Activated T-cell treated with anti-CD3 and anti-CD28 coated beads for 1 hour (primary cell): ENCODE measurements at places on chromosomes 12 and 14.

GRCh38 chr14:100529561-100530031 lies 57.6 kb downstream of the BEGAIN start:
- DNase-seq, result no peak

DNA sequence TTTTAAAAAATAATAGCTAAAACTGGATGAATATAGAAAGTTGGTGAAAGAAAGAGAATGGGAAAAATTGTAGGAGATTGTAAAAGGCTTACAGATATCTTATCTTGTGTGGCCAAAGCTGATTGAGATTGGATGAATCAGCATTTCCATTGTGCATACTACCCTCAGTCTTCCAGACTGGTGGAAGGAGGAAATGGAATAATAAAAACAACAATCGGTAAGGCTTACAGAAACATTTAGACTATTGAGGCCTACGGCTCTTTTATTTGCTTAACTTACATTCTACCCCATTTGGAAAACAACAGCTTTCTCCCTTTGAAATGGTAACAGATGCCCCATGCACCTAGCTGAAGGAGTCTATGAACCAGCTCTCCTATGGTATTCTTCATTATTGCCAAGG lies 129.8 kb downstream of the PTPRB start:
- DNase-seq, result no peak

- no peak for DNase-seq
Observed at GRCh38 chr12:131217024-131217586, 263.4 kb downstream of the ADGRD1 start.

DNA sequence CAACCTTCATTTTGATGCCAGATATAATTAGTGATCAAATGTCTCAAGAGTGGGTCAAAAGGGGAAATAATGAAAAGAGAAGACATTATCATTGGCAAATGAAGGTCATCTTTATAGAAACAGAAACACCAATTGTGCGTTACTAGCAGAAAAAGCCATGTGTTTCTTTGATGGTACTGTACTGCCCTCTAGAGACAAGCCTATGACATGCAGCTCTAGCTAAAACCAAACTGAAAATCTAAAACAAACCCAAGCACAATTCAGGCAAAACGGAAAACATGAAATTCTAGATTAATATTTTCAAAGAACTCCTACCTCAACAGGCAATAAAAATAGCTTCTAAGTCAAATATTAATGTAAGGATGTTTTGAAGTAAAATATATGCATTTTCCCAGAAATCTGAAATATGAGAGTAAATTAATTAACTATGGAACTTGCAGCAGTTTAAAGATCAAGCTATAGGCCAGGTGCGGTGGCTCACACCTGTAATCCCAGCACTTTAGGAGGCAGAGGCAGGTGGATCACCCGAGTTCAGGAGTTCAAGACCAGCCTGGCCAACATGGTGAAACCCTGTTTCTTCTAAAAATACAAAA lies 115.4 kb downstream of the KLHL28 start:
- no peak for DNase-seq

DNA sequence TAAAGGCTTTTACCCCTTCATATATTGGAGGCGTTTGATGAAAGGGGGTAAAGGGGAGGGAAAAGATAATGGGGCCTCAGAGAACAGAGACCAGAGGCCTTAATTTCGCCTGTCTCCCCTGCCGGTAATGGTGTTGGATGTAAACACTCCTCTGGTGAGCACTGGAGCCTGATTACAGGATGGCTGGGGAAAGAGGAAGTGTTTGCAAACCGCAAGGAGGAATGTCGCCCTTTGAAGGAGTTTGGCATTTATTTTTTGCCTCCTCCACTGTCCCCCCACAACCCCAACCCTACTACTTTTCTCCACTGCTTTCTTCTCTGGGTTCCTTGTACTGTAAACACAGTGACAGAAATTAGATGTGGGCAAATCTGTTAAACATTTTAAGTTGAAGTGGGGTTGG lies 211.9 kb upstream of the TBX3 start:
- no peak for DNase-seq

DNA sequence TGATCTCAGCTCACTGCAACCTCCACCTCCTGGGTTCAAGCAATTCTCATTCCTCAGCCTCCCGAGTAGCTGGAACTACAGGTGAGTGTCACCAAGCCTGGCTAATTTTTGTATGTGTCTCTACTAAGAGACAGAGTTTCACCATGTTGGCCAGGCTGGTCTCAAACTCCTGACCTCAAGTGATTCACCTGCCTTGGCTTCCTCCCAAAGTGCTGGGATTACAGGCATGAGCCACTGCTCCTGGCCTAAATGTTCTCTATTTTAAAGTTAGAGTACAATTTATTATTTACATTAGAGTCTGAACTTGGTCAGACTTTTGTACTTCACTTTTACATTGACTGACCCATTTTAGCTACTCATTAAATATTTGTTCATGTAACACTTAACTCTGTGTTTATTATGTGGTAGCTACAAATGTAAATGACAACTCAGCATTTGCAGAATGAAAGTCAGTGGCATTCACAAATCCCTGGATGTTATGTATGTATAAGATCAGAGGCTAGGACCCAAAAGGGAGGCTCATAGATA lies 409.6 kb downstream of the APAF1 start:
- no peak for DNase-seq

- DNase-seq, result no peak
Observed at GRCh38 chr14:75826599-75826998, 155.2 kb downstream of the TGFB3 start.

- DNase-seq, result no peak
Observed at GRCh38 chr12:5456906-5457305, 25.0 kb downstream of the NTF3 start.

GRCh38 chr12:20508359-20508758 lies 140.0 kb downstream of the PDE3A start:
- no peak for DNase-seq

DNA sequence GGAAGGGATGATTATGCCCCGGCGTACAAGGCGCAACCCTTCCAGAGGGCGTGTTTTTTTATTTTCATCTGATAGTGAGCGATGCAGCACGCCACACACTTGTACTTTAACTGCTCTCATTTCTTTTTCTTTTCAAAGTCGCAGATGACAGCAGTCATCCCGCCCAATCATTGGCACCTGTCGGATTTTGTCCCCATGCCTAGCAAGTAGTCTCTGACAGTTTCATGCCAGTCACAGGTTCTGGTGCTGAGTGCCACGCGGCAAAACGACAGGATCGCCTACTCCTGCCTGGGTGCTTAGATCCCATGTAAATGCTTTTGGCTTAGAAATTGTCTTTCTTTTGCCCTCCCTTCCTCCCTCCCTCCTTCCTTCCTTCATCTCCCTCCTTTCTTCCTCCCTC lies 117.7 kb downstream of the GLT1D1 start:
- DNase-seq, result no peak

- DNase-seq, result no peak
Observed at GRCh38 chr12:57156701-57157403, 9.4 kb upstream of the LRP1-AS start.

- DNase-seq, result no peak
Observed at GRCh38 chr12:42761601-42762350, 172.2 kb upstream of the PRICKLE1 start.

DNA sequence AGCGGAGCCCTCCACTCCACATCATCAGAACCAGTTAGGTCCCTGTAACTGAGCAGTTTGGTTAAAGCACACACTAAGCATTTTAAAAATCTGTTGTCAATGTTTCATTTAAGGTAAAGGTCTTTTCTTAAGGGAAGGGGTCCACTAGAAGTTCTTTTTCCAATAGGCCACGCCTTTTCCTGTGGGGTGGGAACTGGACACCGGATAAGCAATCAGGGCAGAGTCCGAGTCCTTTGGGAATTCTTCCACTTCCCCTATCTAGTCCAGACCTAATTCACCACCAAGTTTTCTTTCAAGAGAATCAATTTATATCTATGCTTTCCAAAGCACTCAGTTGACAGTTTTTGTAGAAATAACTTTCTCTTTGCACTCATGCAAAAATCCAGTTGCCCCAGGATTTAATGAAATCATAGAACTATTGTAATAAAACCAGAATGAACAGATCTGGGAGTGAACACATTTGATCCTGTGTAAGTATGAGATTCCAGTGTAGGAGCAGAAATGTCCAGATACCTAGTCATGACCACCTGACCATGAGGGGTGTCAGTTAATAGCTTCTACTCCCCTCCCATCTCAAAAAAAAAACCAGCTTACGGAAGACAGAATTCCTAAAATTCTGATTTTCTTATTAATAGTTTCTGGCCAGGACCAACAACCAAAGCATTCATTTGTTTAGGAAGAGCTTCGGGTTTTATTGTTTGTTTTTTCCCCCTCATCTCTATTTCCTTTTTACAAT lies 11.7 kb downstream of the VPS37B start:
- DNase-seq, result no peak

DNA sequence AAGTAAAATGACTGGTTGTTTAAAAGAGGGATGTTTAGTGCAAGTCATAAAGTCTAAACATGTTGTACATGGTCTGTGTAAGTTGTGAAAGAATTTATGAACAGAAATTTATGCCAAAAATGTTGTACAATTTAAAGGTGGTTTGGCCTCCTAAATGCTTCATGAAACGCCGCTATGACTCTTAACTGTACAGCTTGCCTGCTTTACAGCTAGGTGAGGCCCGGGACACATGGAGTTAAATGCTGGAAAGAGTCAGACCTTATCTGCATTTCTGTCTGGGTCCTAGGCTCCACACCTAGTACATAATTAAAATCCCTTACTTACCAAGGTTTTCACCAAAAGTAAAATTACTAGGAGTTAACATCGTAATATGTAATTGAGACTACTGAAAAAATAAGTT lies 28.4 kb upstream of the B4GALNT1 start:
- DNase-seq, result no peak

GRCh38 chr12:106032623-106032925 lies 106.2 kb downstream of the NUAK1 start:
- DNase-seq, result no peak

DNA sequence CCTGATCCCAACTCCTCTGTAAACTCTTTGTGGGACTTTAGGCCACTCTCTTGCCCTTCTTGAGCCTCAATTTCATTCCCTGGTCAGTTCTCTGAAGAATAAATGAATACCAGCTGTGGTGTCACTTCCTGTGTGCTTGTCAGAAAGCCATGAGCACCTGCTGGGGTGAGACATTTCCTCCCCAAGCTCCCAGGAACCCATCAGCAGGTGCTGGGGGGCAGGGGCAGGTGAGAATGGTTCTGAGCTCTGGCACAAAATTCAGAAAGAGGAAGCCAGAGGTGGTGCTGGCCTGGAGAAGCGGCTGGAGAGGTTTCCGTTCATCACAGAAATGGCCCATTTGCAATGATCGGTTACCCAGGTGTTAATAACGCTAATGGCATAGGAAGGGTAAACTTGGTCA lies 14.9 kb downstream of the LHX5 start:
- DNase-seq, result no peak

DNA sequence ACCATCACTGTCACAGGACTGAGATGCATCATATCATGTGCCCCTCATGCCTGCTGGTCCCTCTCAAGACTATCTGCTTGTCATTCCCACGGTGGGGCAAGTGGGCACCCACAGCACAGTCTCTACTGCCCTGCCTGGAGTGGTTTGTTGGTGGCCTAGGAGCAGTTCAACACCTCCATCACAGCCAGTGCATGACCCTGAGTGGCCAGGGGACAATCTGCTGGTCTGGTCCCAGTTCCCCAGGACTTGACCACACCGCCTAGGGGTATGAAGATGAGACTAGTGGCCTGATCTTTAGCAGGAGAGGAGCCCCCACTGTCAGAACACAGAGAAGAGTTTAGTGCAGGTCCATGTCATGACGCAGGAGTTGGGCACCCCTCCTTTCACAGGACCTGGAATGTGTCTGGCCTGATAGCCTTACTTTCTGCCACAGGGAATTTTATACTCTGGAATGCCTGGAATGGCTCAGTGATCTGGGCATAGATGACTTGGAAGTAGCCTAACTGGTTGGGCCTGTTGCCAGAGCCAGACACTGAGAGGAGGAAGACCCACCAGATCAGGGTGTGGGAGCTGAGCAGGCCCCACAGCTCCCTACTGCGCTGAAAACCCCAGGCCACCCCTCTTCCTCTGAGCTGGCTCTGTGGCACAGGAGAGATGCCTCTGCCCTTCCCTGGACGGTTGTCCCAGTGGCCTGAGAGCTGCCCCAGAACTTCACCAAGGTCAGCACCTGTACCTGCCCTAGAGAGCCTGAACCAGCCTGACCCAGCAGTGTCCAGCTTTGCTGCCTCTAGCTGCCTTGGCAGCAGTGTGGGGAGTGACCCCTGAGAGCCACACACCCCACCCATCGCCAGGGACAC lies 83.3 kb downstream of the PUS7L start:
- no peak for DNase-seq

DNA sequence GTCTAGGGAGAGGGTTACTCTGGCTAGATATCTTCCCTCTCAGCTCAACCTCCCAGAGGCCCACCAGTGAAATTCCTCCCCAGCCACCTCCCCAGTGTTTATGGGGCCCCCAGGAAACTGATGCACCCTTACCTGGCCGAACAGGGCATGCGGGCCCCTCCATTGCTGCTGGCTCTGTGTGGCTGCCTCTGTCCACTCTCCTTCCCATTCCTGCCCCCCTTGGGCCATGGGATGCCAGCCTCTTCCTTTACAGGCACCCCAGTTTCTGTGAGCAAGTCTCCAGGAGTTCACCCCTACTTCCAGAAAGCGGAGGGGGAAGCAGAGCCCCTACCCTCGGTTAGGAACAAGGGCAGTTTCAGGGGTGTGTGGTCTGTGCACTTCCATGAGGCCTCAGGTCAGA lies 19.4 kb upstream of the ZDHHC22 start:
- DNase-seq, result no peak

GRCh38 chr12:30836656-30837445 lies 82.1 kb upstream of the CAPRIN2 start:
- DNase-seq, result no peak

GRCh38 chr14:75859746-75860145 lies 122.0 kb downstream of the TGFB3 start:
- no peak for DNase-seq

DNA sequence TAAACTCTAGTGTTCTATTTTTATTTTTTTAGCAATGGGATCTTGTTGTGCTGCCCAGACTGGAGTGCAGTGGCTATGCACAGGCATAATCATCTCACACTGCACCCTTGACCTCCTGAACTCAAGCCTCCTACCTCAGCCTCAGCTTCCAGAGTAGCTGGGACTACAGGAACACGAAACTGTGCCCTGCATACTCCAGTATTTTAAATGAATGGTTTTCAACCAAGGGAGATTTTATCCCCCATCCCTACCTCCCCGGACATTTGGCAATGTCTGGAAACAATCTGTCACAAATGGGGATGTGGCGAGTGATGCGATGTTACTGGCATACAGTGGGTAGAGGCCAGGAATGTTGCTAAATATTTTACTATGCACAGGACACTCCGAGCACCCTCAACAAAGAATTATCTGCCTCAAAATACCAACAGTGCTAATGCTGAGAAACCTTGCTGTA lies 2.1 kb downstream of the CBX5 start:
- no peak for DNase-seq
